ENCODE measurements at places on chromosomes 6 and 20.

GRCh38 chr6:130167655-130168054, 55.1 kb downstream of the SAMD3 start:
- no peak for DNase-seq

- no peak for DNase-seq
Measured at GRCh38 chr20:9742821-9743220, 96.1 kb downstream of the PAK5 start.

DNA sequence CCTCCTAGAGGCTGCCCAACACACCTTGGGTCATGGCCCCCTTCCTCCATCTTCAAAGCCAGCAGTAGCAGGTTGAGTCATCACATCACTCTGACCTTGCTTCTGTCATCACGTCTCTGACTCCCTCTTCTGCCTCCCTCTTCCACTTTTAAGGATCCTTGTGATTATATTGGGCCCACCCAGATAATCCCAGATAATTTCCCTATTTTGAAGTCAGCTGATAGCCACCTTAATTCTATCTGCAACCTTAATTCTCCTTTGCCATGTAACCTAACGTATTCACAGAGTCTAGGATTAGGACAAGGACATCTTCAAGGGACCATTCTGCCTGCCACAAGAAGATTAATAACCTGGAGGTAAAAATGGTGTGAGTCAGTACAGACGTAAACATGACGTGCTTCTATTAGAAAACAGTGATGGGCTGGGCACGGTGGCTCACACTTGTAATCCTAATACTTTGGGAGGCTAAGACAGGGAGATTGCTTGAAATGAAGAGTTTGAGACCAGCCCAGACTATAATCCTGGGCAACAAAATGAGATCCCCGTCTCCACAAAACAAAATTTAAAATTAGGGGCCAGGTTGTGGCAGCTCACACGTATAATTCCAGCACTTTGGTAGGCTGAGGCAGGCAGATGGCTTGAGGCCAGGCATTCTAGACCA, 3.3 kb downstream of the ZSWIM3 start:
- no peak for DNase-seq

DNA sequence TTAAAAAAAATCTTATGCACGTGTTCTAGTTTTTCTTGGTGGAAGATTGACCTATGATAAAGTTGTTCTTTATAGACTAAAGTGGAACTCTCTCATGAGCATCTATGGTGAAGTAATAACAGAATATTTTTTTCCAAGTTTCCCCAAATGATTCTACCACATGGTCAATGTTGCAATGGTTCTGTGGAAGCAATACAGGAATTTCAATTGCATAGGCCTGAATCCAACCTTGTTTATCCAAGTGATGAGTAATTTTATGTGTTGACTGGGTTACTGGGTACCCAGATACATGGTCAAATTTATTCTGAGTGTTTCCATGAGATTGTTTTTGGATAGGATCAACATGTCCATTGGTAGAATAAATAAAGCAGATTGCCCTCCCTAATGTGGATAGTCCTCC, 581.5 kb downstream of the MMUT start:
- DNase-seq: no peak

- no peak for DNase-seq
Measured at GRCh38 chr20:33796907-33797544, 14.1 kb upstream of the CHMP4B start.

- DNase-seq: no peak
Measured at GRCh38 chr6:24883618-24884017, 52.1 kb downstream of the RIPOR2 start.

Measured in dorsolateral prefrontal cortex (tissue), 122 donors.